ENCODE measurements at places on chromosomes 11 and 22.
A peak's percentile ranks its signal among the peaks of the same experiment; 100 is the strongest.

GRCh38 chr11:46249938-46250744, 27.3 kb upstream of the CREB3L1 start:
- DNase-seq: no peak

- peak; percentile 80 for DNase-seq
Measured at GRCh38 chr11:86743223-86744118, 56.9 kb upstream of the PRSS23 start.

DNA sequence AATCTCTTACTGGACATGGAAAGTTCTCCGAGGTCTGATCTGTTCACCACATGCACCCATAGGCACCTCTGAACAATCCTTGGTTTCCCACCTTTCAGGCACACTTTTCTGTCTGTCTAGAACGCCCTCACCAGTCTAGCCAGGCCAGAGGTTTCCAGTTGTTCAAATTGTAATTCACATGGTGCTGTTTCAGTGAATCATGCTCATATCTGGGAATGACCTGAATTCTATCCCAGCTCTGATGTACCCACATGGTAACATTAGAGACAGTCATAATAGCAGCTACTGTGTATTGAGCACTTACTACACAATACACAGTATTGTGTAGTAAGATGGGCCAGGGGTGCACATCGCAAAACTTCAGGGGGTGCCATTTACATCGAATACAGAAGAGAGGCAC, 138.2 kb downstream of the COMMD9 start:
- DNase-seq: no peak

DNA sequence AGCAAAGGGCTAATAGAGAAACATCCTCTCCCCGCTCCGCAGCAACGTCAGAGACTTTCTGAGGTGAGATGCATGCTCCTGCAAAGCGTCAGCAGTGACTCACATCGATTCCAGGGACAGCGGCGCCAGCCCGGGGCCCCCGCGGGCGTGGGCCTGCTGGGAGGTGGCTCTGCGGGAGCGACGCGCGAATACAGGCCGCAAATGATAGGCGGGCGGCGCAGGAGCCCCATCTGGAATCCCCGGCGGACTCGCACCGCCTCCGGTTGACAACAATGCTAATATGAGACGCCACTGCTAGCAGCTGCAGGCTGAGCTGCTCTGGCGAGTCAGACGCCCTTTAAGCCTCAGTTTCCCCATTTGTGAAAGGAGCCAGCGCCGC, 557 bp downstream of the RANGAP1 start:
- DNase-seq: peak; percentile 81

DNA sequence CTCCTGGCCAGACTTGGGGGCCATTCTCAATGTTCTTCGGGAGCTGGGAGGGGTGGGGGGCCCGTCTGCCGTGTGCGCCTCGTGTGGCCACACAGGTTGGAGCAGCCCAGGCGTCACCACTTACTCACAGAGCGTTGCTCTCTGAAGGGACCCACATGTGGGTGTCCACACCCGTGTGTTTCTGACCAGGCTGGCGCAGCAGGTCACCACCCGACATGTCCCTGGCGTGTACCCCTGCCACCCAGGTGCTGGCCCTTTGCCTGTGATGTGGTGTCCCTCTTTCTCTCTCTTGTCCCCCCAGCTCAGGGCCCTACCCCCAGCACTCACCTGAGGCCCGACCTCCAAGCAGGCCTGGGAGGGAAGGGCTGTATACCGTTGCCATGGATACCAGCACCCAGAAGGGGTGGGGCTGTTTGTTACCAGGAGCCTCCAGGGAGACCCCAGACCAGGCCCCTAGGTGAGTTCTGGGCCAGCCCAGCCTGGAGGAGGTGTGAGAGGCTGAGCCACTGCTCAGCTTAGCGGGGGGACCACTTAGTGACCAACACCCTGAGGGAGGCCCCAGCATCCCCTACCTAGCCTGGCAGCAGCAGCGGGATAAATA, 1.4 kb downstream of the LMNTD2 start:
- no peak for DNase-seq

- DNase-seq: no peak
Measured at GRCh38 chr11:119316729-119317591, at the start of gene MCAM. Gene MCAM, minus strand, starts transcription at chr11:119317130. Its CDS starts 29 bp downstream, at chr11:119317101.

GRCh38 chr11:75442161-75442885, 9.3 kb upstream of the KLHL35 start:
- no peak for DNase-seq

- no peak for DNase-seq
Measured at GRCh38 chr11:66815646-66816045, 27.6 kb upstream of the RCE1 start.

- DNase-seq: no peak
Measured at GRCh38 chr11:126570489-126570888, 215.0 kb downstream of the ST3GAL4 start.

- no peak for DNase-seq
Measured at GRCh38 chr11:57775491-57775890, 13.9 kb downstream of the CTNND1 start.

DNA sequence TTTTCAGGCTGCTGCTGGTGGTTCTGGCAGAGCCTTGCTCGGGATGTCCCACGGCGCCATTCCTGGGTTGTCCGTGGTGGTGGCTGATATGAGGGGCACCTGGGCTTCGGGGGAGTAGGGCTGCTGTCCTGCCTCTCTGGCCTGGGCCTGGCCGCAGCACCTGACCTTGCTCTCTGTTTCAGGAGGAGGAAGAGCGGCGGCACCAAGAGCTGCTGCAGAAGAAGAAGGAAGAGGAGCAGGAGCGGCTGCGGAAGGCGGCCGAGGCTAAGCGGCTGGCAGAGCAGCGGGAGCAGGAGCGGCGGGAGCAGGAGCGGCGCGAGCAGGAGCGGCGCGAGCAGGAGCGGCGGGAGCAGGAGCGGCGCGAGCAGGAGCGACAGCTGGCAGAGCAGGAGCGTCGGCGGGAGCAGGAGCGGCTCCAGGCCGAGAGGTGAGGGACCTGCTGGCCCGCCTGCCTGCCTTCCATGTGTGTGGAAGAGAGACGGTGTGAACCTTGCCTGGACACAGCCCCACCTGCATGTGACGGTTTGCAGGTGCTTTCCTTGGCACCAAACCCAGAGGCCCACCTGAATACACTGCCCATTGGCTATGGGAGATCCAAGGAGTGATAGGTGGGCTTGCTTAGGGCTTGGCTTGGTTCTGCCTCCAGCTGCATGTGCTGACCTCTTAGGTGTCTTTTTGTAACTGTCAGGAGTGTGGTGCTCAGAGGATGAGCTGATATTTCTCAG, 22.8 kb downstream of the INCENP start:
- no peak for DNase-seq

- no peak for DNase-seq
Measured at GRCh38 chr11:6258571-6259081, 1.0 kb upstream of the CCKBR start.

- DNase-seq: no peak
Measured at GRCh38 chr11:37689951-37690350, 1091.9 kb upstream of the RAG2 start.

DNA sequence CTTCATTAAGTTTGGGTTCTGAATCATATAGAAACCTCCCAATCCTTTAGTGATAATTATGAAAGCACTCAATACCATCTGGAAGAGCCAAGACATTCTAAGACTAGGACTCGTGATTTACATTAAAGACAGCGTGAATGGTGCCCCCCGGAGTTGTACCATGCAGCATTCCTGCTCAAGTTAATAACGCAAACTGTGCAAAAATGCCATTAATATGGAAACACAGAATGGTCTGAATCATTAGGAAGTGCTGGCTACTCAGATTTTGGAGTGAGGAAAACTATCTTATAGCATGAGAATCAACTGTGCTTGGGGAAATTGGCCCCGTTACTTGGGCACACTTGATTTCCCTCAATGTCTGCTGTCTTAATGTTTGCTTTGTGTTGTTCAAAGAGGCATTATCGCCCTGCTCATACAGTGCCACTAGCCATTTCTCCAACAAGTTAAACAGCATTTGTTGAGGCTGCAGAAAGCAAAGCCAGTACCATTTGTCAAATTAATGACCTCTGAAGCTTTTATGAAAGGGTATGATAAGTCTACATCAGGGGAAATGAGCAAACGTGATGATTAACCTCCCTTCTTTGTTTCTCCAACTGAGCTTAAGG, 18.5 kb upstream of the TPH1 start:
- no peak for DNase-seq

GRCh38 chr22:23144932-23145877, at the start of gene RAB36:
Gene RAB36, plus strand, starts transcription at chr22:23145477. Its CDS starts 1,140 bp downstream, at chr22:23146617.
- DNase-seq: peak; percentile 90

GRCh38 chr11:82992223-82992622, 79.5 kb downstream of the RAB30 start:
- DNase-seq: no peak

GRCh38 chr11:3139086-3139440, 26.0 kb downstream of the OSBPL5 start:
- DNase-seq: no peak

- no peak for DNase-seq
Measured at GRCh38 chr22:46972256-46972655, 209.8 kb downstream of the TBC1D22A start.

- no peak for DNase-seq
Measured at GRCh38 chr11:113664981-113665710, 41.0 kb downstream of the TMPRSS5 start.

- peak; percentile 64 for DNase-seq
Measured at GRCh38 chr11:126282736-126283591, at the start of gene TIRAP. Gene TIRAP, plus strand, starts transcription at chr11:126283093. Its CDS starts 7,802 bp downstream, at chr11:126290895.

DNA sequence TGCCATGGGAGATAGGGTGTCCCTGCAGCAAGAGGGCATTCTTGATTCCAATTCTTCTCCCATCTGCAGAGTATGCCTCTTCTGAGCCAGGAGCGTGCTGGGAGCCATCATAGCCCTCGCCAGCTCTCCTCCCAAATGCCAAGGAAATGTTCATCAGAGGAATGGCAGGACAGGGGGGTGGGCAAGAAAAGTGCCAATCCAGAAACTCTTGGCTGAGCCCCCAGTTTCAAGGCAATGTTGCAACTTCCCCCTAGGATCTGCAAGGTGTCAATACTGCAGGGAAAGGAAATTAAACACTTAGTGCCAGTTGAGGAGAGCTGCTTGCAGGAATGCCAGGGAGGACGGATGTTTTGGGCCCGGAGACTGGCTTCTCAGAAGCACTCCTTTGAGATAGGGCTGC, 94.8 kb upstream of the PRDM11 start:
- no peak for DNase-seq

DNA sequence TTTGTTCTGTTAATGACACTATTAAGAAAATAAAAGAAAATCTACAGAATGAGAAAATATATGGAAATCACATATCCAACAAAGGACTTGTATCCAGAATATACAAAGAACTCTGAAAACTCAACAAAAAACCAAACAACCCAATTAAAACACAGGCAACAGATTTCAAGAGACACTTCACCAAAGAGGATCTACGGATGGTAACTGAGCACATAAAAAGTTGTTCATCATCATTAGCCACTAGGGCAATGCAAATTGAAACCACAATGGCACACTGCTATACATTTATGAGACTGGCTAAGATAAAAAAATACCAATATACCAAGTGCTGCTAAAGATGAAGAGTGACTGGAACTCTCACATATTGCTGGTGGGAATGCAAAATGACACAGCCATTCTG, 34.5 kb upstream of the SLC25A1 start:
- no peak for DNase-seq

- DNase-seq: peak; percentile 78
Measured at GRCh38 chr11:70142221-70142875, 60.7 kb upstream of the FADD start.

GRCh38 chr22:46897246-46897623, 134.8 kb downstream of the TBC1D22A start:
- no peak for DNase-seq

- peak; percentile 47 for DNase-seq
Measured at GRCh38 chr11:60924110-60924905, at the start of gene TMEM132A. Gene TMEM132A, plus strand, starts transcription at chr11:60924460. Its CDS starts 174 bp downstream, at chr11:60924634.

DNA sequence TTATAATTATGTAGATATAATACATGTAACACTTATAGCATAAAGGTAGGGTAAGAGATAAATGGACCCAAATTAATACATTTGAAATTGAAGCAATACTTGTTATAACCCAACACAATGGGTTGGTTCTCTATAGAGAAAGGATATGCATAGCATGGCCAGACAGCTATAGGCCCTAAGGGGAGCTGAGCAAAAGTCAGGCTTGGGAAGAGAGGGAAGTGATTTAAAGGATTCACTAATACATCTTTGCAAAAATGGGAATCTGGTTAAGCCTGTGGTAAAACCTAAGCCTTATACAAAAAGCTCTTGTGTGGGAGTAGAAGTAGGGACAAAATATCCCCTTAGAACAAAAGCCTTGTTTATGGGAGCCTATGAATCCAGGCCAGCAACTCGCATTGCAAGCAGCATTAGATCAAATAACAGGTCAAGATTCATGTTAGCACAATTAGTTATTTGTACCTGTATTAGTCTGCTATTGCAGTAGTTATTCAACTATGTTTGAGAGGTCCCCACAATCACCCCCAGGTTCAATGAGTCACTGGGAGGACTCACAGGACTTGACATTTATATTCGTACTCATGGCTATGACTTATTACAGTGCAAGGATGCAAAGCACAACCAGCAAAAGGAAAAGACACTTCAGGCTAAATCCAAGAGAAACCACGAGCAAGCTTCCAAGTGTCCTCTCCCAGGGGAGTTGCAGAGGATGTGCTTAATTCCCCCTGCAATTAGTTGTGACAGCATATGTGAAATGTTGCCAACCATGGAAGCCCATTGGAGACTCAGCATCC, 144.7 kb upstream of the LMO1 start:
- DNase-seq: no peak

- no peak for DNase-seq
Measured at GRCh38 chr11:69984457-69985261, 93.5 kb upstream of the ANO1 start.

DNA sequence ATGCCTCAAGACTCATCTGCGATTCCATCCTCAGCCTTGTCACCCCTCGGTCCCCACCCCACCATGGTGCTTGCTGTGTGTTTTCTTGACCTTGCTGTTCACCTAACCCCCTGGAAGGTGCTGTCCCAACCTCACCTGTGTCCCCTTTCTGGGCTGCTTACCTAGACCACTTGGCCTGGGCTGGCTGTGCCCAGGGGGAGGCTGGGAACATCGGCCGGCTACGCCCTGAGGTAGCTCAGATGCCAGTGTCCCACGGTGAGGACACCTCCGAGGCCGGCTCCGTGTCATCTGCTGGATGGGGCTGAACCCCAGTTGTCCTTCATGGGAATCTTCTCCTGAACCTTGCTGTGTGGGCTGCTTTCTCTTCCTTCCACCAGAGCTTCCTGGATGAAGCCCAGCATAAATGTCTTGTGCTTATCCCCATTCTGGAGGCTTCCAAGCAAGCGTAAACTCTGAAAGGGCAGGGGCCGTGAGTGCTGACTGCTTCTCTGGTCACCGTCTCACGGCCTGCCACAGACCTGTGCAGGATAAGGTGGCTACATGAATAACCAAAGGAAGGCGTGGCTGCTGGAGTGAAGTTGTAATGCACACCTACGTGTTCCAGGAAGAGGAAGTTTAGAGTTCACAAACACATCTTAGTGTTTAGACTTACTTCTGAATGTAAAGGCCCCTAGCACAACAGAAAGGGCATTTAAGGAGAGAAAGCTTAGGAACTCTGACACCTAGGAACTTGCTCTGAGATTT, 724.3 kb downstream of the TBC1D22A start:
- no peak for DNase-seq

DNA sequence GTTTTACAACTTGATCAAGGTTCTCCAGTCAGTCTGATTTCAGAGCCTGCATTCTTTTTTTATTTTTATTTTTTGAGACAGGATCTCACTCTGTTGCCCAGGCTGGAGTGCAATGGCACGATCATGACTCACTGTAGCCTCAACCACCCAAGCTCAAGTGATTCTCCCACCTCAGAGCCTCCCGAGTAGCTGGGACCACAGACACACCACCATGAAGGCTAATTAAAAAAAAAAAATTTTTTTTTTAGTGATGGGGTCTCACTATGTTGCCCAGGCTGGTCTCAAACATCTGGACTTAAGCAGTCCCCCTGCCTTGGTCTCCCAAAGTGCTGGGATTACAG, 117.2 kb upstream of the NAV2 start:
- DNase-seq: no peak

Measured in PC-9 (cell line).